NCI-H82 (cell line): ENCODE measurements at places on chromosomes 7 and 10.

GRCh38 chr7:50268223-50268622 lies 36.3 kb upstream of the IKZF1 start:
- no peak for DNase-seq

- no peak for DNase-seq
Measured at GRCh38 chr7:105985672-105986215, 22.7 kb downstream of the CDHR3 start.

DNA sequence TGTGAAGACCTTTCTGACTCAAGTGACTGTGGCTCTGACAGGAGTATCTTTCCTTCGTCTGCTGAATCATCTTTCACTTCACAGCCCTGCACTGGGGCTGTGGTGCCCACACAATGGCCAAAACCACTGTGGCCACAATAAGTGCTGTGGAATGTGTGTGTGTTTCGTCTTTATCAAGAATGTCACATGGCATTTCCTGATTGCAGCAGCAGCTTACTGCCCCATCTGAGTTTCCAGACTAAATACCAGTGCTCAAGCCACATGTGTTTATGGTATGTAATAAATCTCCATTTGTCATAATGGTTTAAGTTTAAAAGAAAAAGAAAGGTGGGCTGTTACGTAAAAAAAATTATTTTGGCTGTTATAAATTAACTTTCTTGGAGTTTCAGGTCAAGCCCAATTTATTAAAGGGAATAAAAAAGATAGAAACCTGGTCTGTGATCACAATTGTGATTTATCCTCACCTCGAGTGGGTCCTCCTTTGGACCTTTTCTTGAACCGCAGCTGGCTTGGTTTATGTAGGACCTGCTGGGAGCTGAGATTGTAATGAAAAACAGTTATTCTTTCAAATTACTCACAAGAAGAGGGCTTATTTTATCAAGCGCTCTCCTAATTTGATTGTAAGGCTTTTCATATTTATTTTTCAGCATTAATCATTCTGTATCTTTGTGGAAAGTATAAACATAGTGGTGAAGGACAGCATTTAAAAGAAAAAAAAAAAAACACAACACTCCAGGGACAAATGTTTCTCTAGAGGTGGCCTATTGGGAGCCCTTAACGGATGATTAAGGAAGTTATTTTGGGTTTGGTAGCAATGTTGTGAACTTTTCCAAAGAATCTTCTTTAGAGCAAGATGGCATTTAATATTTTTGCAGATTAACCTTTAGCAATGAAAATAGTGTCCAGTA lies 116.2 kb downstream of the LRMDA start:
- DNase-seq = no peak

DNA sequence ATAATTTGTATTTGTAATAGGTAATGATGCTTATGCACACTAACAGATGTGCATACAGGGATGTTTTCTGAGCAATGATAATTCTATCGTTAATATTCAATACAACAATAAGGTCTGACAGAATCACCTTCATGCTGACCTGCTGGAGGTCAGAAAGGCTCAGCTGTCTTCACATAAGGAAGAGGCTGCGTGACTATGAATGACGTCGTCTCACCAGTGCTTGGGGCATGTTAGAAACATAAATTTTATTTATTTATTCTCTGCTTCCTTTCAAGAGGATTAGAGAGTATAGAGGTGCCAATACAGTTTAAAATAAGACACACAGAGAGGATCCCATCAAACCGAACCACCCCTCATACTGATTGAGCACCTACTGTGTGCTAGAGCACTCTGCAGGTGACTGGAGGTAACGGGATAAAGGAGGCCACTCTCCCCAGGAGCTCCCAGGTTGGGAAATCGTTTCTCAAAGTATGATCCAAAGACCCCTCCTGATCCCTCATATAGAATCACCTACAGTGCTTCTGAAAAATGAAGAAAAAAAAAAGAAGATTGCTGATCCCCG lies 265.6 kb upstream of the NPVF start:
- DNase-seq = no peak

GRCh38 chr10:45444976-45445898 lies 71.2 kb downstream of the ALOX5 start:
- DNase-seq = no peak

DNA sequence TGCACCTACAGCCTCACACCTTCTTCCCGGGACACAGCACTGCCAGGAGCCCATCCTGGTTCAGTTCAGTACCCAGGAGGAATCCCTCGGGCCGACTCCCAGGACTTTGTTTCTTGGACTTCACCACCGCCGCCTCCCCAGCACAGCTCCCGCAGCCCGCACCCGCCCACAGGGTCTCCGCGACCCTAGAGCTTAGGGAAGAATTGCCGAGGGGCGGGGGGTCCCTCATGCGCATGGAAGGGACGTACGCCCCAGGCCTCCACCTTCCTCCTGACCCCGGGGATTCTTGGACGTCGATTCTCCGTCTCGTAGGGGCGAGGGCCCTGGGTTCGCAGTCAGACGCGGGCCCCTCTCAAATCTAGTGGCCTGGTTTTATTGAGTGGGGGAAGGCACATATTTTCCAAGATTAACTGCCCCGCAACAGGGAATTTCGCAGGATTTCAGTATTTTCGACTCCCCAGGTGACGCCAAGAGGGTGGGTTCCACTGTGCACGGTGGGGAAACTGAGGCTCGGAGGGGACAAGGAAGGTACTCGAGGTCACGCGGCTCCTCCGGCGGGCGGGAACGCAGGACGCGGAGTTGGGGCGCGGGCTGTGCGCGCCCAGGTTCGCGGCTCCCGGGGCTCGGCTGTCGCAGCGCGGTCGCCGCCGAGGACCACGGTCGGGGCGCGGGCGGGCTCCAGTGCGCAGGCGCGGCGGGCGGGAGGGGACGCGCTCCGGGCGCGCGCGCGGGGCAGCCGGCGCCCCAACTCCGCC lies at the start of gene ADCY1:
ADCY1 (plus strand) TSS at position 708 of the 755 bp plus-strand sequence. CDS start 176 bp downstream, outside the sequence.
- peak; percentile 33 for DNase-seq
